ENCODE measurements at places on chromosomes 3 and 15. TPM values are rescaled to one million over a fixed set of nuclear protein-coding genes. Genes with fewer than 3 reads are reported as not detected.
A peak's percentile ranks its signal among the peaks of the same experiment; 100 is the strongest.

TRAIP gene
- 4.0 TPM for total RNA-seq

TLE3 gene
- 45.2 TPM for total RNA-seq

DNA sequence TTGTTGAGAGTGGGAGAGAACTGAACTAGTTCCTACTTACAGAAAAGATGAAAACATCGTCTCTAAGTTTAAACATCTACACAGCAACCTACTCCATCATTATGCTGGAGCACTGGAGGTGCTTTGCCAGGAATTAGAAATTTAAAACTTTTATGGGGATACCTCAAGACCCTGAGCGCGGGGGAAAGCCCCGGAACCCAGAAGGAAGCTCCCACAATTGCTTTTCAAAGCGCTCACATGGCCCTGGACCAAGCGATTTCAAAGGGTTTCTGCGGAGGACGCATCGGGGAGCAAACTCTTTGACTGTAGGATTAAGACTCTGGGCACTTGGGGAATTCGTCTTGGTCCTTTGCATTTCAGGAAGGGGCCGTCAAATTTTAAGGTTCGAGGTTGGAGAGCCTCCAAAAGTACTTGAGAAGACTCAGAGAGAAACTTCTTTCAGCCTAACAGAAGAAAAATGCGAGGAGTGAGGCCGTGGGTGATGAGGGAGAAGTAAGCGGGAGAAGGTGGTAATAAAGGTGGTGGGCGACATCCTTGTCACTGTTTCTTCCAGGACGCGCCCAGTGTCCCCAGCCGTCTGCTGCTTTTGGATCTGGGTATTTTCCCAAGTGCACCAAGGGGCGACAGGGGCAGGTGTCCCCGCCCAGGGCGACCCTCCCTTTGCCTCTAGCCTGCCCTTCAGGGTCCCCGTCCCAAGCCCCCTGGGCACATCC, 591 bp downstream of the PROK2 start:
- no peak for DNase-seq

DNA sequence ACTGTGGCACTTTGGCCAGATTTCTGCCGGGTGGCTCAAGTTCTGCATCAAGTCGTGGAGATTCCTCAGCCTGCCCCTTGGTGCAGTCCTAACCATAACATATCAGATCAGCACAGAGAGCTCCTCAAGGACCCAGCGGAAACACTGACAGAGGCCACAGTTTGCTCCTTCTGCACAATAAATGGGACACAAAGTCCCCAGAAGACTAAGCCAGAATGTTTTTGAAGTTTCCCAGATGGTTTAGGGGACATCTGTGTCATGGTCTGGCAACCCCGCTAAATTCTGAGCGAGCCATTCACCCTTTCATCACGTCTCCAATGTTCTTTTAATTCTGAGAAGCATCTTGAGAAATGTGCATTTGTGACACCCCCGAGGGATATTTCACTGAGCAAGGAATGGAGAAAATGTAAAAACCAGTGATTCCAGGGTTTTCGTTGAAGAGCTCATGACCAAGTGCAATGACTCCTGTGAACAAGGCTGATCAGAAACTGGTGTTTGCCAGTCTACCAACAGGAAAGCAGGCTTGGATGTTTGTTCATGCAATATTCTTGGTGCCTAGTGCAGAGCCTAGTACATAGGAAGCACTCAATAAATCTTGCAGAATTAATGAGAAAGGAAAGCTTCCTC, 64.8 kb upstream of the LMCD1 start:
- DNase-seq: no peak

- DNase-seq: peak; percentile 31
Observed at GRCh38 chr3:179811321-179812095, 158.7 kb downstream of the USP13 start.

- DNase-seq: no peak
Observed at GRCh38 chr3:69560116-69560515, 174.2 kb upstream of the FRMD4B start.

DNA sequence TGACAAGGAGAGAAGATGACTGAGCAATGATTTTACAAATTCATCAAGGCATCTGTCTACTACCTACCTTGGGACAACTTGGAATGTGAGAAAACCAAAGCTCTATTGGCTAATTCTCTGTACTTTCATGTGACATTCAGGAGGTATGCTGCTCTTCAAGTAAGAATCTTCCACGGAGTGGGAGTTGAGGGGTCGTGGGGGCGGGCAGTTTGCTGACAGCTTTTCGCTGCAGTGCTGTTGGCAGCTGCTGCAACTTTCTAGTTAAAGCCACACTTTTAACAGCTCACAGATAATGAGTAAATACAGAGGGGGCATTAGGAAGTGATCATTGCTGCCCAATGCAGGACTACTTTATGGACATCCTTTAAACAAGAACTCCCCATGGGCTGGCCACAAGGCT, 22.3 kb downstream of the CLDN1 start:
- no peak for DNase-seq

DNA sequence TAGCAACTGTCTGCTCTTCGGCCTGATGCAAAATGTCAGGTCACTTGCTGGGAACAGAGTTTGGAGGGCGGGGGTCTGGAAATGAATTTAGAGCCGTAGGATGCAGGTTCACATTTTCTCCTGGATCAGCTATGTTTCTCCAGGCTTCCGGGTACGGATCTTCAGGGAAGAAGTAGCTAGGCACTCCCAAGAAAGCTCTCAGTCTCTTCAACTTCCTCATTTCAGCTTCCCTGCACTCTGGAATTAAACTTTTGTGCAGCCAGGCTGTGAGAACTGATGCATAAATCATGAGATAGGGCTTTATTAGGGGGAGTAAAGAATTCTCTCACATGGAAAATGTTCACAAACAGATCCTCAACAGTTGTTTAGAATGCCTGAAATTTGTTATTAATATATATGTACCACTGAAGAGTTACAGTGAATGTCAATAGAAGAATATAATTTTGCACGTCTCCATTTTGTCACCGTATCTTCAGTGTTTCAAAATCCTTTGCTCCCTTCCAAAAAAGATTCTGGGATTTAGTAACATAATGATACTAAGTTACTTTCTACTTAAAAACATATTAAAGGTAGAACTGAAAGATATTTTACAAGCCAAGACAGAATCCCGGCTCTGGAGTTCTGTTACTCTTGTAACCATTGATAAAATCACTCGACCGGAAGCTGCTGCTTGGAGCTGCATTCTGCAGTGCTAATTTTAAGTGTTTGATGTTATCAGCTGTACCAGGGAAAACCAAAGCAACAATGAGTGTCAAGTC, 178.5 kb upstream of the P2RY1 start:
- DNase-seq: no peak

- no peak for DNase-seq
Observed at GRCh38 chr15:65642594-65642993, 20.9 kb downstream of the SLC24A1 start.
